Breast epithelium (tissue), 4 donors: ENCODE measurements at places on chromosomes 3 and 15. TPM values are rescaled to one million over a fixed set of nuclear protein-coding genes. Genes with fewer than 3 reads are reported as not detected.

GRCh38 chr3:5123937-5124336 lies 1.8 kb downstream of the ARL8B start:
- no peak for DNase-seq

DNA sequence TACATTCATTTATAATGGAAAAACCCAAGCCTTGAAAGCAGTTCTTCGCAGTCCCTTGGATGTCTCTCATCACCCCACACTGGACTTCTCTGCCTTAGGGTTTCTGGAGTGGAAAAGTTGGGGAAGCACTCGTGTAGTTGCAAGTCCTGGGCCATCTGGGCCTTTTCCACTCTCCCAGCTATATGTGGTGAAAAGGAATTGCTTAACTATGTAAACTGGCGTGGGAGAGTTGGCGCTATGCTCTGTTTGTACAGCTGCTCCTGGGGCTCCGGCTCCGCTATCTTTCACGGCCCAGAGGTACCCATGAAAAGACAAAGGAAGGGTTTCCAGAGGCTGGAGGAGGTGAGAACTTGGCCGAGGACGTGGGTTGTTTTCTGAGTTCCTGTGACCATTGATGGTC lies 81.1 kb upstream of the MYZAP start:
- DNase-seq: peak; percentile 55

DNA sequence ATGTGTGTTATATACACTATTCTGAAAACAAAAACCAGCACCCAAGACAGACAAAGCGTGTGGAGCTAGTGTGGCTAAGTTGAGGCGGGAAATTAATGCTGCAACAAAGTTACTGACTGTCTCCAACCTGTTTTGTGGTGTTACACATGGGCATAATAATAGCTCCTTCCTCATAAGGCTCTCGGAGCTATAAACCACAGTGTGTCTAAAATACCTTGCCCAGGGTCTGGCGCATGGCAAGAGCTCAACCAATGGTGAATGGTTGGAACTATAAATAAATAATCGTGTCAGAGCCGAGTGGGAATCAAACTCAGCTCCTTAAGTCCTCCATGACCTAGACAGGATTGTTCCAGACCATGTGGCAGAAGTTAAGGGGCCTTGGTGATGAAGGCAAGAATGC lies 35.9 kb upstream of the TFRC start:
- DNase-seq: no peak

GRCh38 chr3:155282385-155283091 lies 10.9 kb downstream of the STRIT1 start:
- DNase-seq: no peak

GRCh38 chr3:100537646-100538338 lies 45.4 kb downstream of the TMEM45A start:
- DNase-seq: no peak

- no peak for DNase-seq
Measured at GRCh38 chr15:66592505-66593218, 26.9 kb upstream of the LCTL start.

DNA sequence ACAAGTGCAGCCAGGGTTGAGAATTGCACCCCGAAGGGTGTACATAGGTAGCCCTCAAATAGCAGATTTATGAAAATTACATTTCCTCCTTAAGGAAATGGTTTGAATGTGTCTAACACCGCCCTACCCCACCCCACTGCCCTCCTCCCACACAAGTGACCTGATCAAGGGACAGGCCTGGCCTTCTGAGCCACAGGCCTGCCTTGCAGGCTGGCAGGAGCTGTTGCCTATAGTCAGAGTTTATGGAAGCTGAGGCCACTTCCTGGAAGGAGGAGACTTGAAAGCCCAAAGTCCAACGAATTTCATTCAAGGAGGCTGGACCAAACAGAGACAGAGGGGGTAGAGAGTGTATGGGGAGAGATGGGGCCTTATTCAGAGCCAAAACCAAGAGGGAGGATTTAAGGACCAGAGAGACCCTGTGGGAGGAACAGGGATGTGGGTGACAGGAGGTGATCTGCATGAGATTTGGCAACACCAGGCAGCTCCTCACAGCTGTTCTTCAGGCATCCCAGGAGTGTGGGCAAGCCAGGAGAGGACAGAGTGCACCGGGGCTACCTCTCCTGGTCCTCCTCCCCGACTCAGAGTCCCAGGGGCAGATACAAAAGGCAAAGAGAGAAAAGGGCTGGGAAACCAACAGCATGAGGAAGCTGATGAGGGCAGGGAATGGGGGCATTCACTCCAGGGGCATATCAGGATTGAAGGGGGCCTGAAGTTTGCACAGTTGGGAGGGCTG lies 100.4 kb upstream of the HES1 start:
- no peak for DNase-seq

- DNase-seq: no peak
Measured at GRCh38 chr3:171799501-171799900, 10.8 kb downstream of the PLD1 start.

DNA sequence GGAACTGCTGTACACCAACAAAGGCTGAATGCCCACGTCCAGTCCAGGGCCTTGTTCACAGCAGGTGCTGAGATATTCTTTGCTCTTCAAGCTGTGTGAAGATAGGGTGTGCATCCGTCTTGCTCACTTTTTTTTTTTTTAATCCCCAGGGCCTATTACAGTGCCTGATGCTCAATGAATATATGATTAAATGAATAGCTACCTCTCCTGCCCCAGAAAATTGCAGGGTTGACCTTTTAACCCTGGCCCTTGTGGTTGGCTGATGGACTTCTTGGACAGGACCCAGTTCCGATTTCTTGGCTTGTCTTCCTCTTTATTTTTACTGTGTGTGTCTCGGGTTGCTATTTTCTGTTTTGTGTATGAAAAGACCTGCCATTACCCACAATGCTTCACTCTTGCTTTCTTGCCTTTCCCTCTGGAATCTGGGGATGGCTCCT lies 2.9 kb upstream of the FYTTD1 start:
- DNase-seq: no peak

DNA sequence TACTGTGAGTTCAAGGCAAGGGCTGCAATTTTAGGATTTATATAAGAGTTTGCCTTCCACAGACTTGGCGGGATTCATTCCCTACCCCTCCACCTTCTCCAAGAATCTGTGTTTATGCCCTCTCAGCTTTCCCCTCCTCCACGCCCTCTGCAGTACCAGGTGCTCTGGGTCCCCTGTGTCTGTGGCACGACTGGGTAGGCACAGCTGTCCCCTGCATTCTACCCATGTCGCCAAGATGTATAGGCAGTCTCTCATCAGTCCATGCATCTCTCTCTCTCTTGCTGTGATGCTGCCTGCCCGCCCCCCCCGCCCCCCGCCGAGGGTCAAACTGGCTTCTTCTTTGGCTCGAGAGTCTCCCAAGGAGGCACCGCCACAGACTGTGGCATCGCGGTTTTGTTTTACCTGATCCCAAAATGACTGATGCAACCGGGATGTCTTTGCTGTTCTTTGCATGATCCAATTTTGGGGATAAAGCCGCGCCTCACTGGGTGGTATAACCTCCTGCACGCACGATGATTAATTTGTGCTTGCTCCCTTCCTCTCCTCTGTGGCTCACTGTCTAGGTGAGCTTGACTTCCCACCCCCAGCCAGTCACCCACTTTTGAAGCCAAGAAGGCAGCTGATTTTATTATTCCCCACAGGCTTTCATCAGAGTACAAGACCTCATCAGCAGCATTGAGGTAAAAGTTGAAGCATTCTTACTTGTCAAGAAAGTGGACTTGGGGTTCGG lies 43.7 kb downstream of the EFCAB12 start:
- DNase-seq: no peak

GRCh38 chr15:69662645-69663000 lies 210.0 kb downstream of the RPLP1 start:
- DNase-seq: no peak

GRCh38 chr3:122353215-122353614 lies 28.2 kb downstream of the CSTA start:
- DNase-seq: peak; percentile 61

GRCh38 chr3:35908366-35909232 lies 269.3 kb downstream of the ARPP21 start:
- no peak for DNase-seq

GRCh38 chr3:149620291-149621020 lies 37.4 kb downstream of the WWTR1 start:
- DNase-seq: no peak

GRCh38 chr3:57423335-57423734 lies 120.8 kb downstream of the DNAH12 start:
- DNase-seq: no peak

- no peak for DNase-seq
Measured at GRCh38 chr3:87179642-87180041, 47.5 kb upstream of the CHMP2B start.

- no peak for DNase-seq
Measured at GRCh38 chr3:122646146-122646988, 34.3 kb upstream of the PARP14 start.

GRCh38 chr3:137692803-137693431 lies 71.2 kb upstream of the SOX14 start:
- DNase-seq: peak; percentile 54

GRCh38 chr3:141106842-141107241 lies 55.7 kb downstream of the SPSB4 start:
- no peak for DNase-seq

- DNase-seq: no peak
Measured at GRCh38 chr15:25624504-25625177, 185.8 kb upstream of the UBE3A start.

GRCh38 chr3:196311-197148 lies at the start of gene CHL1:
CHL1 (plus strand) TSS chr3:196763; CDS start chr3:319777, 123,014 bp downstream.
- DNase-seq: no peak

- no peak for DNase-seq
Measured at GRCh38 chr3:32349184-32349583, 42.5 kb upstream of the CMTM7 start.

GRCh38 chr3:41698898-41699297 lies 263.0 kb downstream of the ULK4 start:
- no peak for DNase-seq

DNA sequence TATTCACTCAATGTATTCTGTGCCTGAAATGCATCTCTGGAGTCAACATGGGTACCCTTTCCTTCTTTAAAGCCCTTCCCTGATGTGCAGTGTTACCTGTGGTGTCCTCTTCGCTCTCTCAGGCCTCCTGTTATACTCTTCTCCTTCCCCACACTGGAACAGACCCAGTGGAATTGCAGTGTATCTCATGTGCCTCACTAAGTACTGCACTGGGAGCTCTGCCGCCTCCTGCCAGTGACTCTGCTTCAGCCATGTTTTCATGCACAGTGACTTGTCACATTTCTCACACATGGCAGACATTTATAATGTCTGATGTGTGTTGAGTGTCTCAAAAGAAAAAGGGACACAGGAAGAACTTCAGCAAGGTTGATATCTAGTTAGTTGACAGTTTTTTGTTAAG lies 191.0 kb downstream of the KLHL25 start:
- no peak for DNase-seq

- DNase-seq: no peak
Measured at GRCh38 chr15:72156928-72157327, 38.7 kb downstream of the SENP8 start.

GRCh38 chr3:62604298-62604697 lies 230.9 kb upstream of the FEZF2 start:
- DNase-seq: no peak

- DNase-seq: no peak
Measured at GRCh38 chr3:46196261-46196957, 11.7 kb downstream of the CCR1 start.

DNA sequence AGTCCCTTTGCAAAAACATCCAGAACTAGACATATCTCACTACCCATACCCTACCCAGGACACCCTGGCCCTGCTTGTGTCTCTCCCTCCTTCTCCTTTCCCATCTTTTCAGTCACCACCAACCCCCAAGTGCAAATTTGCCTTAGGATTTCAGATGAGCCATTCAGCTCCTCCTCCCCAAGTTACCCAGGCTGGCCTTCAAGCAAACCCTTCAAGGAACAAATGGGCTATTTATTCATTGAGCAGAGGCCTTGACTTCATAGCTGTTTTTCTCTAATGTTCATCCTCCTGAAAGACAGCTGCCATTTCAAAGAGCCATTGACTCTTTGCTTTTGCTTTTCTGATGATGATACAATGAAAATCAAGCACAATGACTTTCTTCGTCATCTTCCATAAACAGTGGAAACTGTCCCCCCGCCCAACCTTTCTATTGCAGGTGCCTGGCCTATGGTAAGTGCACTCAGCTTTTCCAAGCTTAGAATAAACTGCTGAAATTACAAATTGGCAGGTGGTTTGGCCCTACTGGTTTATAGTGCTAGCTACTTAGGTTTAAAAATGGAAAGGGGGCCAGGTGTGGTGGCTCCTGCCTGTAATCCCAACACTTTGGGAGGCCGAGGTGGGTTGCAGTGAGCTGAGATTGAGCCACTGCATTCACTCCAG lies 26.1 kb upstream of the KLHL6 start:
- no peak for DNase-seq

DNA sequence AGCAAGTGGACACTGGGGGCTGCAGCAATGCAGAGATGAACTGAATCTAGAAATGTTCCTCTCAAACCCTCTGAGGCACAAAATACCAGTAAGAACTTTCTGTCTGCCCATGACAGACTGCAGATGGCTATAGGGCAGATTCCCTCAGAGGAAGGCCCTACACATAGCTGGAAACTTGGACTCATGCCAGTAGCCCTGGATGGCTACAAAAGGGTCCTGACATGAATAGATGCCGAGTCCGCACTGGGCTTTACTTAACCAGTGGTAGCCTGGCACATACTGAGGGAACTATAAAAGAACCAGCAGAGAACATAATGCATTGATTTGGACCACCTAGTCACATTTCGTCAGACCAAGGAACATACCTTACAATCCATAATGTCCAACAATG lies 66.7 kb downstream of the C3orf80 start:
- DNase-seq: no peak

DNA sequence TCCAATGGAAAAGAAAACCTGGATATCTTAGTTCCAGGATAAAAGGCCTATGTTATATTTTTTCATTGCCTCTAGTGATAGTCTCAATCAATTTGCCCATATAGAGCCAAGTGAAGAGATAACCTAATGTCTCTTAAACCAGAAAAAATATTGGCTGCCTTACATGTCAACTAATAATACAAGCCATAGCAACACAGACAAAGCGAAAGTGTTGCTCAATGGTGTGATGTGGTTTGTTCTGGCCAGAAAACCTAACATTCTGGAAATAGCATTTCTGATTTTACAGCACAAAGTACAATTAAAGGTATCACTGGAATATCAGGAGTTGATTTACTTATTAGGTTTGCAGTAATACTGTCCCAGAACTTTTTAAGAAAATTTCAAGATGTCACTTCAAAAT lies 101.5 kb downstream of the ATP8B4 start:
- no peak for DNase-seq

GRCh38 chr3:186032321-186032720 lies 76.6 kb downstream of the ETV5 start:
- DNase-seq: no peak

Gene CFAP92
- total RNA-seq: 0.66 TPM

Gene IL12A
- not detected for total RNA-seq

Gene ACKR4
- 2.5 TPM for total RNA-seq

Gene NFKBIZ
- total RNA-seq: 694 TPM

Gene COL6A6
- 1.6 TPM for total RNA-seq

Gene NDUFB4
- 88.4 TPM for total RNA-seq

Gene RBP2
- not detected for total RNA-seq

Gene P3H2
- total RNA-seq: 12.3 TPM

Gene SPATA16
- total RNA-seq: not detected

Gene KLF15
- 44.2 TPM for total RNA-seq

Gene CHRM5
- total RNA-seq: not detected

Gene ANKRD34C
- not detected for total RNA-seq
